Left ventricle myocardium inferior (tissue), 1 donor: ENCODE measurements at places on chromosomes 5 and 9.

DNA sequence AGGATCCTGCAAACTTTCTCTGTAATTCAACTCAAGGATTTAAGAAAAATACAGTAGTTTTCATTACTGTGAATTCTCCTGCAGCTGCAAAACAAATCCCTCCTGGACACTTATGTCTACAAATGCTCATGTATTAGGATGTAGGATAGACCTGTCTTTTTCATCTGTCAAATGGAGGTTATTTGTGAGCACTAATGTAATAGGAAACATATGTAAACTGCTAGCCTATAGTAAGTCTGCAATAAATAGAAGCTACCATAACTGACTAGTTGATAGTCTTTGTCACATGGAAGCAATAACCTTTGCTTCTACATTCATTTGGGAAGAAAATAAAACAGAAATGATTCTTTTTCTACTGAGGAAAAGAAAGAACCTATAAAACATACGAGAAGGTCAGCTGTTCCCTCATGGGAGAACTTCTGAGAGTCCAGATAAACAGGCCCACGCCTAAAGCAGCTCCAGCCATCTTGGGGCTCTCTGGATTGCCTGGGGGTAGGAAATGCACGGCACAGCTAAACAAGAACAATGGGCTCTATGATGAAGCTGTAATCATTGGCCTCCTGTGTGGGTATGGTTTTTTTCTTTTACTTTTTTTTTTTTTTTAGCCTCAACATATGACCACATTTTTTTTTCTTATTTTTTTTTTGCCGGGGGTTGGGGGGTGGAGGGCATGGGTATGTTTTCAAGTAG is 6.2 kb downstream of the KCNV2 start:
- no peak for DNase-seq
- no peak overlapping the region for H3K27ac ChIP-seq
- H3K36me3 ChIP-seq, result no peaks in the 10 kb centered on the region
- H3K4me3 ChIP-seq, result no peak overlapping the region
- no peaks in the 10 kb centered on the region for H3K27me3 ChIP-seq

- H3K36me3 ChIP-seq, result no peaks in the 10 kb centered on the region
- no peak overlapping the region for H3K4me3 ChIP-seq
- H3K27me3 ChIP-seq, result no peaks in the 10 kb centered on the region
- no peak overlapping the region for H3K27ac ChIP-seq
- peaks cover 28% of the 10 kb centered on the region for H3K4me1 ChIP-seq
These were observed 484.8 kb downstream of the EBF1 start for GRCh38 chr5:158614951-158615350.

GRCh38 chr9:99193466-99193821 is 28.3 kb downstream of the ALG2 start:
- no peak for DNase-seq
- H3K4me1 ChIP-seq, result no peaks in the 10 kb centered on the region

- no peak for DNase-seq
- no peaks in the 10 kb centered on the region for H3K36me3 ChIP-seq
- H3K4me1 ChIP-seq, result no peaks in the 10 kb centered on the region
- no peaks in the 10 kb centered on the region for H3K27me3 ChIP-seq
These were observed 196.2 kb downstream of the HSPA4 start for GRCh38 chr5:133247881-133248624.

- peaks cover 35% of the 10 kb centered on the region for H3K4me1 ChIP-seq
- H3K4me3 ChIP-seq, result no peak overlapping the region
- H3K27ac ChIP-seq, result no peak overlapping the region
These were observed 21.0 kb downstream of the C5orf15 start for GRCh38 chr5:133947431-133947841.

GRCh38 chr5:160843240-160843639 is 8.8 kb downstream of the ATP10B start:
- peaks cover 5% of the 10 kb centered on the region for H3K27me3 ChIP-seq
- no peak overlapping the region for H3K27ac ChIP-seq
- DNase-seq, result no peak

GRCh38 chr5:148382961-148383360 is 797 bp upstream of the FBXO38 start:
- no peak for DNase-seq
- no peaks in the 10 kb centered on the region for H3K27me3 ChIP-seq
- peak overlapping the region; percentile 94 for H3K27ac ChIP-seq
- H3K36me3 ChIP-seq, result peaks cover 9% of the 10 kb centered on the region
- peaks cover 84% of the 10 kb centered on the region for H3K4me1 ChIP-seq

DNA sequence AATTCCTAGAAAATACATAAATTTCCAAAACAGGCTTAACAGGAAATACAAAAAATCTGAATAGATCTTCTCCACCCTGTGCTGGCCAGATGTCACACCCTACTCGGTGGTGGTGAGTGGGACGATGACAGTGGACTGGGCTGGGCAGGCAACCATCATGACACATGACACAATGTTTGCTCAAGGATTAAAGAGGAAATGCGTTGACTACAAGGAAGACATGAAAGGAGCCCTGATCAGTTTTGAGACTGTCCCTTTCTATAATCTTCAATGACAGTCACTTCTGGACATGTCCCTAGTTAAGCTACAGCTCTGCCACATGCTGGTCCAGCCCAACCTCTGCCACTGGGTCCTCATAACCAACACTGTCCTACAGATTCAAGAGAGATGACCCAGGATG is 99.8 kb downstream of the ZDHHC21 start:
- H3K27me3 ChIP-seq, result no peaks in the 10 kb centered on the region
- no peak overlapping the region for H3K27ac ChIP-seq
- no peak for DNase-seq
- H3K4me3 ChIP-seq, result no peak overlapping the region
- H3K4me1 ChIP-seq, result no peaks in the 10 kb centered on the region

- no peak overlapping the region for H3K4me3 ChIP-seq
- H3K27ac ChIP-seq, result no peak overlapping the region
- DNase-seq, result no peak
- no peaks in the 10 kb centered on the region for H3K36me3 ChIP-seq
These were observed 266.2 kb downstream of the TRIM32 start for GRCh38 chr9:116953271-116953670.

DNA sequence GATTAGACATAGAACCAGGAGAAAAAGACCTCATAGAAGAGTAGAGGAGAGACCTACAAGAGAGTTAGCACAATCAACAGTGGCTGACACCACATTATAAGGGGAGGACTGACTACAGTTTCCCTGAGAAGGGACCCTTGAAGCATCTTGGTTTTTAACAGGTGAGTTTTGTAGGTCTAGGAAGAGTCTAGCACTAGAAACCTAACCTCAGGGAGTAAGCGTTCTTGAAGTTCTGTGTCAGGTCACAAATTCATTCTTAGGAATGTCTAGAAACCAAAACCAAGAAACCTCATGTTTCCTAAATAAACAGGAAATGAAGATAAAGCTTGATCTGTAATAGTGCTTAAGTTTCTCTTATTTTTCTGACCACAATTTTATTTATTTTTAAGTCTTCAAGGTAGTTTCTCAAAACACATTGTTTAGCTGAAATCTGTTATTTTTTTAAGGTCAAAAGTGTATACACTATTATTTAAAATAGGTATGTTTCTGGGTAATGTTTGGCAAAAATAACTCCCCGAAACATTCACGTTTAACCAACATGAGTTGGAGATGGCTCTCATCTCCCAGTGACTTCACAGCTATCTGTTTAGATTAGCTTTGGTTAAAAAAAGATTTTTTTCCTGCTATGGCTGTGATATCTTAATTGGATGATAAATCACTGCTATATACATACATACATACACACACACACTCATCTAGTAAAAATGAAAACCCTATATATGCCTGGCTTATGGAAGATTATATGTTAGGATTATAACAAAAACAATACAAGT is 37.1 kb downstream of the MAP3K1 start:
- H3K4me3 ChIP-seq, result no peak overlapping the region
- H3K27me3 ChIP-seq, result no peaks in the 10 kb centered on the region
- no peak for DNase-seq
- no peaks in the 10 kb centered on the region for H3K36me3 ChIP-seq
- H3K4me1 ChIP-seq, result peaks cover 100% of the 10 kb centered on the region
- H3K27ac ChIP-seq, result peak overlapping the region; percentile 29

- H3K27ac ChIP-seq, result no peak overlapping the region
- no peak overlapping the region for H3K4me3 ChIP-seq
- DNase-seq, result no peak
- H3K4me1 ChIP-seq, result no peaks in the 10 kb centered on the region
- H3K36me3 ChIP-seq, result no peaks in the 10 kb centered on the region
These were observed 418.5 kb upstream of the MEF2C start for GRCh38 chr5:89301321-89302025.

DNA sequence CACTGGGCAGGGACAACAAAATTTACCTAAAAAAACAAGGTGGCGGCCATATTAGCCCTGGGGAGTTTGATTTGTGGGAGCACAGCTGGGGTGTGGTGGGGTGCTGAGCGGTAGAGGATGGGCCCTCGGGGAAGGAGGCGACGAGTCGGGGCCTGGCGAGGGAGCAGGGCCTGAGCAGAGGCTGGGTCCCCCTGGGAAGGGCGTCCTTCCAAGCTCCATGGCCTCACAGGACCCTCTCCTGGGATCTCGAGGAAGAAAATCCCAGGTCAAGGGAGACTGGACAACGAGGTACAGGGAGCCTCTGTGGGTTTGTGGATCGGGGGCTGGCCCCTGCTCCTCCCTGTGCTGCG is 165.5 kb downstream of the CACNA1B start:
- H3K4me1 ChIP-seq, result peaks cover 6% of the 10 kb centered on the region
- no peak overlapping the region for H3K27ac ChIP-seq
- H3K36me3 ChIP-seq, result no peaks in the 10 kb centered on the region
- peaks cover 43% of the 10 kb centered on the region for H3K27me3 ChIP-seq
- DNase-seq, result no peak

GRCh38 chr9:34010979-34011378 is 37.7 kb downstream of the UBAP2 start:
- no peaks in the 10 kb centered on the region for H3K4me1 ChIP-seq
- H3K27ac ChIP-seq, result no peak overlapping the region
- no peaks in the 10 kb centered on the region for H3K27me3 ChIP-seq
- H3K4me3 ChIP-seq, result no peak overlapping the region
- DNase-seq, result no peak

DNA sequence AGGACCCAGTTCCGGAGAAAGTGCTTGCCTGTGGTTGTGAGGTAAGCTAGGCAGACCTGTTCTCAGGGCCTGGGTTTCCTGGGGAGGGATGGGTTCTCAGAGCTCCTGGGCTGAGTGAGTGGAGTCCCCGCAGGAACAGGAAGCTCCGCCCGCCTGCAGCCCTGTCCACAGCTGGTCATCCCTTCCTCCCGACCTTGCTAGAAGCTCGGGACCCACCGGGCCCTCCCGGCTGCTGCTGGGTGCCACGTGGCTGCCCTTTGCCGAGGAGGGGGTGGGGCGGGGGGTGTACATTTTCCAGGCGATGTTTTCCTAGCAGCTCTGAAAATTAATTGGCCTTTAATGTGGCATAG is 198.1 kb downstream of the C9orf50 start:
- peaks cover 9% of the 10 kb centered on the region for H3K4me1 ChIP-seq
- no peaks in the 10 kb centered on the region for H3K36me3 ChIP-seq
- no peaks in the 10 kb centered on the region for H3K27me3 ChIP-seq
- H3K4me3 ChIP-seq, result no peak overlapping the region
- H3K27ac ChIP-seq, result no peak overlapping the region

DNA sequence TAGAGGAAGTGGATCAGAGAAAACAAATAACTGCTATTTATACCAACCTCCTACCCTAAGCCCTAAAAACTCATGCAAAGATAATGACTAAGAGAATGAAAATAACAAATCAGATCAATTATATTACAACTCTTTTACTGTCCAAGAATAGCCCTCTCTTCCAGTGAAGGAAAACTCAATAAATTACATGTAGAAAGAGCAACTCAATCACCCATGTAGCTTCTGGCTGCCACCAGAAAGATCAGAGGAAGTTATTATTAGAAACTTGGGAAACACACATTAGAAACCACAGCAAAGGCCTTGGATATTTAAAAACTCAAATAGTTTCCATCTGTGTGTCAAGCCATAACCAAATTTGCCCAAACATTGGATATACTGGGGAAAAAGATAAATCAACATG is 134.0 kb upstream of the TARS1 start:
- H3K27ac ChIP-seq, result no peak overlapping the region
- no peaks in the 10 kb centered on the region for H3K36me3 ChIP-seq
- H3K4me1 ChIP-seq, result peaks cover 11% of the 10 kb centered on the region
- H3K27me3 ChIP-seq, result no peaks in the 10 kb centered on the region
- no peak overlapping the region for H3K4me3 ChIP-seq

- no peak for DNase-seq
- no peak overlapping the region for H3K4me3 ChIP-seq
- peak overlapping the region; percentile 54 for H3K27ac ChIP-seq
- peaks cover 57% of the 10 kb centered on the region for H3K4me1 ChIP-seq
- no peaks in the 10 kb centered on the region for H3K36me3 ChIP-seq
These were observed 39.2 kb upstream of the NEK6 start for GRCh38 chr9:124218438-124218982.

- peak overlapping the region; percentile 75 for H3K4me3 ChIP-seq
- DNase-seq, result no peak
- peaks cover 5% of the 10 kb centered on the region for H3K36me3 ChIP-seq
- no peaks in the 10 kb centered on the region for H3K27me3 ChIP-seq
These were observed 3.1 kb downstream of the ANGPTL2 start for GRCh38 chr9:127119320-127119709.

DNA sequence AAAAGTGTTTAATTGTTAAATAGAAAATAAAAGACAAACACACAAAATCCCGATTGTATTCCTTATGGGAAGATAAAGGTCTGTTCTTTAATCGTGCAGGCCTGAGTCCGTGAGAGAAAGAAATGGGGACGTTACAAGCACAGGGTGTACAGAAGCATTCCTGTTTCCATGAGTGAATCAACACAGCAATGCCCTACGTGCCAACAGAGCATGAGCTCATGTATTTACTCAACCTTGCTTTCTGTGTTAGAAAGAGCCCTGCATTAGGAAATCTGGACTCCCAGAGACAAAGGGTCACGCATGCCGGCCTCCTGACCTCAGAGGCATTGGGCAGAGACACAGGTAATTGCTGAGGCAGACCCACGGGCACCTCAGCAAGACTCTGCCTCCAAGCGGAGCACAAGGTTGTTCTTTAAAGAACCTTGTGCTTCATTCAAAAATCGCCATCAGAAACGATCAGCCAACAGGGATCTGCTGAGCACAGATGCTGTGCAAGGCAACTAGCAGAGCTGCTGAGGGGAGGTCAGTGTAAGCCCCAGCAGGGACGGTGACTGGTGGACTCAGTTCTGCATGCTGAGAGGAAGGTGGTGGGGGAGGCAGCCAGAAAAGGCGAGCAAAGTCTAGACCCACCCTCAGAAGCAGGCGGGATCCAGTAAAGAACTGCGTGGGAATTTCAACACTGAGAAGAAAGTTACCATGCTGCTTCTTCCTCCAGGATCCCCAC is 101.0 kb downstream of the TLE1 start:
- H3K36me3 ChIP-seq, result peaks cover 63% of the 10 kb centered on the region
- H3K4me1 ChIP-seq, result peaks cover 24% of the 10 kb centered on the region

DNA sequence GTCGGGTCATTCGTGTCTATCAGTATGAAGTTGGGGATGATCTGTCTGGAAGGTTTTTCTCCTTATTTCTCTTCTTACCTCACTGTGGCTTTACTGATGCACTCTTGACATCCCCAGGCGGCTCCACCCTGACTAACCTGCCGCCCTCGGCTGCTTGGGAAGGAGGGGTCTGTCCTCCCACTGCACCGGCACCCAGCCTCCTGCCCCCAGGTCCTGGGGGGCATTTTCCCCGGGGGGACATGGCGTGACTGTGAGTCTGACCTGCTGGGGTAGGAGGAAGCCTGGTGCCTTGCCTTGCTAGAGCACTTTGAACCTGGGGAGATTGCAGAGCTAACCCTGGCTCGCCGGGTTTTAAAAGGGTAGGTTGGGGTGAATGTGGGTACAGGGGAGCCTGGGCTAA is 27.5 kb downstream of the DYNC2I2 start:
- peaks cover 100% of the 10 kb centered on the region for H3K36me3 ChIP-seq
- H3K27me3 ChIP-seq, result no peaks in the 10 kb centered on the region
- H3K4me1 ChIP-seq, result peaks cover 45% of the 10 kb centered on the region
- peak overlapping the region; percentile 14 for H3K4me3 ChIP-seq
- DNase-seq, result no peak

GRCh38 chr5:107502676-107503060 is 168.1 kb downstream of the EFNA5 start:
- no peak overlapping the region for H3K4me3 ChIP-seq
- H3K36me3 ChIP-seq, result no peaks in the 10 kb centered on the region
- DNase-seq, result no peak
- H3K27ac ChIP-seq, result no peak overlapping the region
